ENCODE measurements at places on chromosomes 13 and 19. TPM values are rescaled to one million over a fixed set of nuclear protein-coding genes. Genes with fewer than 3 reads are reported as not detected.

GRCh38 chr19:14775869-14776586 is 2.3 kb downstream of the ADGRE2 start:
- H3K27me3 ChIP-seq, result peaks cover 13% of the 10 kb centered on the region
- no peaks in the 10 kb centered on the region for H3K4me1 ChIP-seq
- H3K36me3 ChIP-seq, result no peaks in the 10 kb centered on the region
- H3K4me3 ChIP-seq, result peak overlapping the region; percentile 40
- H3K27ac ChIP-seq, result no peak overlapping the region

DNA sequence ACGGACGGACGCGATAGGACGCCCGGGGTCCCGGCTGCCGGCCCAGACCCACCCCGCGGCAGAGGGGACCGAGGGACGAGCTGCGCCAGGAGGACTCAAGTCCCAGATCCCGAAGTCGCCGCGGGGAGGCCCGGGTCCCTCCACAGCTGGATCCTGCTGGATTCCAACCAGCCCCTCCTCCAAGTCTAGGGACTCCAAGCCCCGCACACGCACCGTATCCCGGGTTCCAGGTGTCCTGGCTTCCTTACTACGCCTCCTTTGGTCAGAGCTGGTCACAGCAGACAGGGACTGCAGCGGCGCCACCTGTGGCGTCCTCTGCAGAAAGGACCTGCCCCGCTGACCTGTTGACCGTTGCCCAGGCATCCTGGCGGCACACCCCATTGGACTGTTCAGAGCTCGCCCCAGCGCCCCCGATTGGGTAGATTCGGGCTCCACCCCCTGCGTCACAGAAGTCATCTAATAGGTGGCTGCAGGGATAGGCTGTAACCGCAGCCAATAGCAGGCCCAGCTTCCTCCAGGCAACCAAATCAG is 29.0 kb upstream of the ZNF709 start:
- H3K27ac ChIP-seq, result no peak overlapping the region
- H3K36me3 ChIP-seq, result no peaks in the 10 kb centered on the region
- H3K4me1 ChIP-seq, result no peaks in the 10 kb centered on the region
- no peak overlapping the region for H3K4me3 ChIP-seq
- no peak for DNase-seq
- peaks cover 9% of the 10 kb centered on the region for H3K27me3 ChIP-seq

GRCh38 chr13:80753866-80754265 is 412.9 kb upstream of the SPRY2 start:
- H3K27me3 ChIP-seq, result no peaks in the 10 kb centered on the region
- no peak for DNase-seq
- no peaks in the 10 kb centered on the region for H3K36me3 ChIP-seq

Gene ZNF547
- 3.3 TPM for total RNA-seq

Gene MARCHF2
- total RNA-seq, result 58.7 TPM
